ENCODE measurements at places on chromosomes 11 and 22.

DNA sequence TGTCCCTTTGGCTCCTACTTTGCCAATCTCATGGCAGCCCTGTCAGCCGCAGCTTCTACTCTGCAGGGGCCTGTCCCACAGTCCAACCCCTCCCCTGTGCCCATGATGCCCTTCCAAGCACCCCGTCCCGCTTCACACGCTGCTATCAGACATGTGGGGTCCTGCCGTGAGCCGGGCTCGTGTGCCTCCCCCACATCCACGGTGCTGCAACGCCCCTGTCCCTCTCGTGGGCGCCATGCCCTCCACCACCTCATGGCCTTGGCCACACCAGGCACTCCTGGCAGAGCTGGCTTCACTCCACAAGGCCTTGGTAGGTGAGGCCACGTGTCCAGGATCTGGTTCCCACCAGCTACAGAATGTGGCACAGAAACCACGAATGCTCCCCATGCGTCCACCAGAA lies 23.0 kb downstream of the CHID1 start:
- DNase-seq = no peak

- peak; percentile 95 for DNase-seq
Measured at GRCh38 chr11:65422633-65423515, at the start of gene NEAT1. Gene NEAT1, plus strand, starts transcription at chr11:65422798.

- DNase-seq = no peak
Measured at GRCh38 chr11:35316161-35316560, 103.2 kb downstream of the SLC1A2 start.

DNA sequence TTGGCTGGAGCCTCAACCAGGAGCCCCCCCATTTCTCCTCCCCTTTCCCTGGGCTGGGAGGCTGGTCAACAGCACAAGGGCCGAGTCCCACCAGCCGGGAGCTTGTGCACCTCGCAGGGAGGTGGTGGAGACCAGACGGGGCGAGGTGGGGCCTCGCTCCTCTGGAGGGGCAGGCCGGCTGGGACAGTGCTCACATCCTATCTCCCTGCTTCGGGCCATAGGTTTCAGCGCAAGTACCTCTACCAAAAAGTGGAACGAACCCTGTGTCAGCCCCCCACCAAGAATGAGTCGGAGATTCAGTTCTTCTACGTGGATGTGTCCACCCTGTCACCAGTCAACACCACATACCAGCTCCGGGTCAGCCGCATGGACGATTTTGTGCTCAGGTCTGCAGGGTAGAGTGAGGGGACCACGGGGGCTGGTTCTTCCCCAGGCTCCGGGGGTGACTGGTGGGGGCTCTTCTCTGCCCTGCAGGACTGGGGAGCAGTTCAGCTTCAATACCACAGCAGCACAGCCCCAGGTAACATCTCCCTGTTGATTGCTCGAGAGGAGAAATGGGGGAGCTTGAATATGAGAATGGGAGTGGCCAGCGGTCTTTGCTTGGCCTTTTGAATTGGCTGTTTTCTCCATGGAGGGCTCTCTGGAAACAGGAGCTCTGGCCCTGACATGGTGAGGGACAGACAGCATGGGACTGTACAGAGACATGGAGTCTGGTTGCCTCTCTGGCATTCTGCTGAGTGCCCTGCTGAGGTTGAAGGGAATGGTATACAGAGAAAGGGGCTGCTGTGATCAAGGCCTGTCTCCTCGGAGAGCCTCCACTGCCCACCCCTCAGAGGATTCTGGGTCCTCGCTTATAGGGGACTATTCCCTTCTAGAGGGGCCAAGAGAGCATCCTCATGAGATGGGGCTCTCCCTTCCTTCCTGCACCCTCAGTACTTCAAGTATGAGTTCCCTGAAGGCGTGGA lies 3.3 kb downstream of the SIDT2 start:
- DNase-seq = no peak

GRCh38 chr11:86620891-86621521 lies 51.4 kb downstream of the ME3 start:
- no peak for DNase-seq

GRCh38 chr11:114479331-114479730 lies 40.1 kb downstream of the REXO2 start:
- no peak for DNase-seq

DNA sequence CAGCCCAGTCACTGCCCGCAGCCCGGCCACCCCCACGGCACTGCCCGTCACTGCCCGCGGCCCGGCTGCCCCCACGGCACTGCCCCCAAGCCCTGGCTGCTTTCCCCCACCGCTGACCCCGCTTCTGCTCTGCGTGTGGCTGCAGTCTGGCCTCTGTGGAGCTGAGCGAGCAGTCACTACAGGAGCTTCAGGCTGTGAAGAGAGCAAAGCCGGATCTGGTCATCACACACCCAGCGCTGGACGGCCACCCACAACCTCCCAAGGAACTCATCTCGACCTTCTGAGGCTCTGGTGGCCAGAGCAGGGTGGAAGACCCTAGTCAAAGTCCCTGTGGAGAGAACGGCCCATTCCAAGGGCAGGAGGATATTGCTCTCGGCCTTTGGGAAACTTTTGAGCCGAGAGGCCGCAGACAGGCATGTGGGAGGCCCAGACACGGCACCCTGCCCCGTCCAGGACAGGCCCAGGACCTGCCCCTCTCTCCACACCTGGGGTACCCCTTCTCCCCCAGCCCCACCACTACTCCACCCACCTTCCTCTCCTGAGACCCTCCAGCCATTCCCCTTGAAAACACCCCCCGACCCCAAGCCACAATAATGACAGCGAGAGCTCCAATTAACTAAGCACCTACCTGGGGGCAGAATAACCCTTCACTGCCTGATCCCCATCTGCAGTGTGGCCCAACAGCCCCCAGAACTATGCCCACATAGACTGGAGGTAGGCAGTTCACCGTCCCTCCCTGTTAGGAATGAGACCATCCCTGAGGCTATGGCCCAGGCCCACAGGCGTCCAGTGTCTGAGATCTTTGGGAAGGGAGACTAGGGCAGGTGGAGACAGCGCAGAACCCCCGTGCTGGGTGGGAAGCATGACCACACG lies 3.7 kb upstream of the PGGHG start:
- no peak for DNase-seq

- DNase-seq = peak; percentile 73
Measured at GRCh38 chr22:43090130-43090789, 1.1 kb upstream of the TTLL1 start.

- DNase-seq = peak; percentile 24
Measured at GRCh38 chr11:120344302-120345004, 8.2 kb downstream of the ARHGEF12 start.

- DNase-seq = no peak
Measured at GRCh38 chr11:12803086-12803826, 129.0 kb downstream of the TEAD1 start.

GRCh38 chr11:40391679-40392078 lies 1067.8 kb downstream of the LRRC4C start:
- DNase-seq = no peak
